ENCODE measurements at places on chromosomes 6 and 20.
A peak's percentile ranks its signal among the peaks of the same experiment; 100 is the strongest.

GRCh38 chr20:56554869-56555268, 21.8 kb downstream of the FAM209B start:
- no peak for DNase-seq

DNA sequence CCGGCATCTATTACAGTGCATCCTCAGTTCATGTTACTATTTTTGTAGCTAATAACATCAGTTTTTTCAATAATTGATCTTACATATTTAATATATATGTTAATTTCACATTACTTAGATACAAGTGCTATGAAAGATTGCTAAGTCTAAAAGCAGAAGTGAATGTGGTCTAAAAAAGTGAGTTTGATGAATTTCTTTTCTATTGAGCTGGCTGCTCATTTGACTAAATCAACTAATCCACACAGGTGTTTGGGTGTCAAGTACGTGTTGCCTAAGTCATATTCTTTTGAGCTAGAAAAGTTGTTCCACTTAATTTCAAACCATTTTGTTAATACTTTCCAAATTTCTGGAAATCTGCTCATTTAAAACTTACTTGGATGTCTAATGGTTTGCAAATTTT, 46.6 kb upstream of the EZR start:
- DNase-seq: no peak

GRCh38 chr6:44020148-44020547, 107.1 kb downstream of the MRPL14 start:
- no peak for DNase-seq

- DNase-seq: peak; percentile 94
These were observed 7.4 kb downstream of the SLC52A3 start for GRCh38 chr20:760751-761417.

GRCh38 chr6:17446713-17447112, 53.3 kb downstream of the CAP2 start:
- peak; percentile 28 for DNase-seq

Measured in H7 (cell line).